ENCODE measurements at places on chromosomes 11 and 22.

- DNase-seq: no peak
Observed at GRCh38 chr22:22073769-22074561, 91.4 kb upstream of the TOP3B start.

- DNase-seq: peak; percentile 3
Observed at GRCh38 chr11:15742626-15743519, 613.5 kb downstream of the SOX6 start.

DNA sequence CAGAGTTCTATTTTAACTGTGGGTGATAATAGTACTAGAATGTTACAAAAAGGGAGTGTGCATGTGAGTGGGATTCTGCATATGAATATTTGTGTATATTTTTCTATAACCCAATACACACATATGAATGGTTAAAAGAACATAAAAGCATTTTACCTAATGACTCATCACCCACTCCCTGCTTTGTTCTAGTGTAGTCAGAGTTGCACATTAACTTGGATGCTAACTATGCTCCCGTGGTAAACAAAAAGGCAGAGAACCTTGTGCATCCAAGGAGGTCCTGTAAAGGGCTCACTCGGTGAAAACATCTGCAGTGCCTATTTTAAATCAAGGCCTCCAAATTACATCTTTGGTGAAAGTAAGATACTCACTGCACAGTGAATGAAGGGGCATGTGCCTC is 1289.4 kb downstream of the LRRC4C start:
- DNase-seq: no peak

DNA sequence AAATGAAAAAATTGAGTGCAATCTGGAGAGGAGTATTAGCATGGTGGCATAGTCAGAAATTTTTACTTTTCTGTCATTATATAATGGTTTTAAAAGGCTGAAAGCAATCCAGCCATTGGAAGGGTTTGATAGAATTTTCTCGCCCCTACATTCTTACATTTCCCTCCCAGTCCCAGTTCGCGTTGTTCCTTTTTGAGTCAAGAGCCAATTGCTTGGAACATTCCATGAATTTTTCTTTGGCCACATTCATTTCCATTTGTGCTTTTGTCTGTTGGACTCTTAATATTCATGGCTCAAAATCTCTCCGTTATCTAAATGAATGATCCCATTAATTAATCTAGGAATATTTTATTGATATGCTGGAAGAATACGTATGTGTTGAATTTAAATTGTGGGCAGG is 66.0 kb downstream of the GRK3 start:
- DNase-seq: peak; percentile 13

GRCh38 chr22:23763579-23763945 is 772 bp downstream of the C22orf15 start:
- no peak for DNase-seq

GRCh38 chr11:67646535-67647336 is 3.8 kb downstream of the ACY3 start:
- DNase-seq: no peak

GRCh38 chr11:88813233-88813915 is 252.4 kb downstream of the GRM5 start:
- no peak for DNase-seq
